ENCODE measurements at places on chromosomes 2 and 18. TPM values are rescaled to one million over a fixed set of nuclear protein-coding genes. Genes with fewer than 3 reads are reported as not detected.

The SERPINB8 gene
- 6.2 TPM for total RNA-seq

The SERPINB12 gene
- not detected for total RNA-seq

The TXNDC2 gene
- total RNA-seq: 0.26 TPM

The ADAM23 gene
- 2.7 TPM for total RNA-seq

The DNAH7 gene
- total RNA-seq: 0.50 TPM

The SAG gene
- not detected for total RNA-seq

The RAMP1 gene
- total RNA-seq: 287 TPM

The AFG3L2 gene
- 47.7 TPM for total RNA-seq

The FOXD4L1 gene
- 0.17 TPM for total RNA-seq

The GAREM2 gene
- total RNA-seq: 3.3 TPM

The IL37 gene
- total RNA-seq: not detected

DNA sequence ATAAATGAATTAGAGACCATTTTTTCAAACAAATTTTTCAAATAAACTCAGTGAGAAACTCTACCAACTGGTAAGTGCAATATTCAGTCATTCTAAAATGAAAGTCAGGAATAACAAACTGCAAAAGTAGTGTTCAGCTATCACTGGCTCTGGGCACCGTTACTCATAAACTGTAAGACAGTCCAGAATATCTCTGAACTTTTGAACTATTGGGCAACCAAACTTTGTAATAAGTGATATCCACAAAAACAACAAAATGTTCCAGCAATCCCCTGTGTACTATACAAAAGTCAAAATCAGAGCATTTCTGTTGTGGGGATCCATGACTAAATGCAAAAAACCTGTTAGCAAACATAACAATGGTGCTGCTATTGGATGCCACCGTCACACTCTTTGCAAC lies 56.3 kb downstream of the SLC25A12 start:
- H3K36me3 ChIP-seq: peaks cover 66% of the 10 kb centered on the region
- no peaks in the 10 kb centered on the region for H3K27me3 ChIP-seq
- no peak overlapping the region for H3K4me3 ChIP-seq
- no peak for DNase-seq
- H3K27ac ChIP-seq: no peak overlapping the region
- no peaks in the 10 kb centered on the region for H3K4me1 ChIP-seq

- H3K27ac ChIP-seq: no peak overlapping the region
- H3K4me1 ChIP-seq: no peaks in the 10 kb centered on the region
- no peak for DNase-seq
- no peaks in the 10 kb centered on the region for H3K36me3 ChIP-seq
Measured at GRCh38 chr2:160111951-160112798, 49.8 kb upstream of the PLA2R1 start.

DNA sequence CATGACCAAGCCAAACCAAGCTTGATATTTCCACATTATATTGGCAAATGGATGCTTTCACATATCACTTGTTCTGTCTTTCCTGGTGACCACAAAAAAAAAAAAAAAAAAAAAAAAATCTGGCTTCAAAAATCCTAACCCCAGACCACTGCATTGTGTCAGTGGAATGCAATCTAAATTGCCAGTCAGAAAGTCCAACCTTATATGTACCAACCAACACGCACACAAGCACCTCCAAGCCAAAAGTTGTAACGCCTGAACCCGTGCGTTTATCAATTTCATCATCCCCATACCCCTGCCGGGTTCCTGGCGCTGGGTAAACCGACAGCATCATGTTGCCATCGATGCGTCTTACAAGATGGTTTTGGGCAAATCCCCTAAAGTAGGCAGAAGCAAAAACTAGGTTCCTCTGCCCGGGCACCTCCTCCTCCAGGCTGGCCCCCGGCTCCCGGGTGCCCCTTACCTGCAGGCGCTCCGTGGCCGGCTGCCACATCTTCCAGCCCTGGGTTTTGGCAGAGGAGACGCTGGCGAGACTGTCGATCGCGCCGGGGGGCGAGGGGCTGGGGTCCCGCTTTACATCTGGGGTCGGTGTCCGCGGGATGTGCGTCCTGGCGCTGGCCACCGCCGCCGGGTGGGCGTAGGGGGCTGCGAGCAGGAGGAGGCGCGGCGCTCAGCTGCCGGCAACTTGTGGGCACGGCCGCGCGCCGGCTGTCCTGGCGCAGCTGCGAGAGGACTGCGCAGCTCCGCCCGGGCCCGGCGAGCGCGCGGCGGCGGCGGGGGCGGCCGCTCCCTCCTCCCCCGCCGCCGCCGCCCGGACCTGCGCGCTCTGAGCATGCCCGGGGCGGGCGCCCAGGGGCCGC lies at the start of gene PID1:
Gene PID1, minus strand, starts transcription at position 737 of the 860 bp plus-strand sequence. Its CDS starts 244 bp downstream, at position 493.
- peak within 1 kb of the TSS; percentile 65 for H3K4me3 ChIP-seq
- no peaks in the 10 kb centered on the region for H3K36me3 ChIP-seq
- no peak for DNase-seq
- no peaks in the 10 kb centered on the region for H3K27me3 ChIP-seq
- H3K4me1 ChIP-seq: peaks cover 17% of the 10 kb centered on the region

DNA sequence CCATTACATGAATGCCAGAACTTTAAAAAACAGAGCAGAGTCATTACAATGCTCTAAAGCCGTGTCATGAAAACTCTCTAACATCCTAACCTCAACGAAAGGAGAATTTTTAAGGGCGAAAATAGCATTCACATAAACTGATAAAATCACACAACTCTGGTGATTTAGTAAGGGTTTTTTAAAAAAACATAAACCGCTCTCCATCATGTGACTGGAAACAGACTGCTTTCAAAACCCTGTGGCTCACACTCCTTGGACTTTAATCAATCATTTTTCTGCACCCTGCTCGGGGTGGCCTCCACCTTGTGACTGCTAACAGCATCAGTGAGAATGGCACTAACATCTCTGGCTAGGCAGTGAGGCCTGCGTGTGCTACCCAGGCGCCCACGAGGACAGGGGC lies 12.1 kb downstream of the DOCK10 start:
- no peak overlapping the region for H3K27ac ChIP-seq
- no peak for DNase-seq
- H3K27me3 ChIP-seq: no peaks in the 10 kb centered on the region
- no peak overlapping the region for H3K4me3 ChIP-seq
- no peaks in the 10 kb centered on the region for H3K4me1 ChIP-seq

DNA sequence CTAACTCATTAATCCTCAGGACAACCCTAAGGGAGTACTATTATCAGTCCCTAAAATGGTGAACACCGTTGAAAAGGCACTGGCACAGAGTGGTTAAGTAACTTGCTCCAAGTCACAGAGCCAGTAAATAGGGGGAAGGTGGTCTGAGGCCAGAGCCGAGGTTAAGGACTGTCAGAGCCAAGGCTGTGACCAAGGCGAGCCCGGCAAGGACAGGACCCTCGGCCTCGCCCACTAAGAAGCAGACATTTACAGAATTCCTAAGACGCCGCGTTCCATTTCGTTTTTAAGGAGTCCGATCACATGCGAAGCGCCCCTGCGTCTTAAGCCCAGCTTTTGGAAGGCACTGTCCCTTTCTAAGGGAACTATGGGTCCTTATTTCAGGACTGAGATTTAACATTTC lies 1.1 kb downstream of the PDIA6 start:
- H3K27me3 ChIP-seq: no peaks in the 10 kb centered on the region
- peak overlapping the region; percentile 98 for H3K27ac ChIP-seq
- peak overlapping the region; percentile 84 for H3K4me3 ChIP-seq
- H3K36me3 ChIP-seq: no peaks in the 10 kb centered on the region

DNA sequence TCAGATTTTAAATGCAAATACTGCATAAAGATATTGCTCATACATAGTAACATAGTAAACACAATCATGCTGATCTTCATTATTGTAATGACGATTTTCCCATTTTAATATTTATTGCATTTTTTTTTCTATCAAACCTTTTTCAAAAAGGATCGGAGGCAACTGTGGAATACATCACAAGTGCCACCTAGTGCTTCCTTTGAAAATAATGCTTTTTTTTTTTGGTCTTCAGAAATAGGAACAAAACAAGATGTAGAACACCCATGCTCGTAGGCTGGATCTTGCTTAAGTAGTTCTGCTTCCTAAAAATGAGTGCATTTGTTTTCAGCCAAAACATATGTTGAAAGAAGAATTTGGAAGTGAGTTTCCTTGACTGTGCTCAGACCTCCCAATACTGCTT lies 35.7 kb upstream of the GPR155 start:
- DNase-seq: no peak
- no peaks in the 10 kb centered on the region for H3K36me3 ChIP-seq
- no peak overlapping the region for H3K4me3 ChIP-seq
- H3K27ac ChIP-seq: no peak overlapping the region

DNA sequence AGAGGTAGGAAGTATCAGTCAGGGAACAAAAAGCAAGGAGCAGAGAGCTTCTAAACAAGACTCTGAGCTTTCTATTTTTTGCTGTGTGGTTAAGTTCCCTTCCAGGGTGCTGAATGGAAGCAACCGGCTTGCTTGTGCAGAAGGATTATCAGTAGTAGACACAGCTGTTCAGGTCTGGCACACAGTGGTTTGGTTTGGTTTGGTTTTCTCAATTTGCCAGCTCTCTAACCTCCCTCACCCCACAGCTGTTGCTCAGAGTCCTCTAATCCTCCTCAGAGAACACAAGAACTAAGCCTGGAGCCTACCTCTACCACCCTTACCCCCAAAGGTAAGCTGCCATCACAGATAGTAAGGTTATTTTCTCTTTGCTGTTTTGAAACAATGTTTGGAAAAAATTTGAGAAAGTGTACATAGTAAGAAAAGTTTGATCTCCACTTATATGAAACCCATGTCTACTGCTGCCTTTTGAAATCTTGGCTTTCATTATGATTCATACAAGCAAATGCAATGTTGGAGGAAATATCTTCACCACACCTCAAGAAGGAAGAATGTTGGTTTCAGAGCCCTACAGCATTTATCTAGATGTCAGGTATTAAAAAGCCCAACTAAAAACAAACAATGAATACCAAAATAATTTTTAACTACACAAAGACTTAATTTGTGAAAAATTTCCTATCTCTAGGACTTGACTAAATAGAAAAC lies 255.3 kb downstream of the NR4A2 start:
- no peak overlapping the region for H3K27ac ChIP-seq
- H3K4me3 ChIP-seq: no peak overlapping the region
- DNase-seq: no peak
- no peaks in the 10 kb centered on the region for H3K36me3 ChIP-seq
- H3K4me1 ChIP-seq: no peaks in the 10 kb centered on the region

DNA sequence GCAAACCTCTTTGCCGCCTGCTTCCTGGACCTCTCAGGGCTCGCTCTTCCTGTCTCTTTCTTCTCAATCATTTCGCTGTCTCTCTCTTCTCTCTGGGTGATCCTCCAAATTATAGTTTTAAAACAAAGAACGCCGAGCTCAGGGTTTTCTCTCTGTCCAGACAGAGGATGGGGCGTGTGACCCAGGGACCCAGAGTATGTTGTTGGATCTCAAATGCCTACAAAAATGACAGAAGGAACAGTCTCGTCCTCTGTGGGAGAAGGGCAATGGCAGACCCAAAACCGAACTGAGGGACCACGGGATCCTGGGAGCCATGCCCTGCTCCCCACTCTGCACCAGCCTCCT lies 88.5 kb downstream of the EIPR1 start:
- no peak for DNase-seq
- H3K4me3 ChIP-seq: no peak overlapping the region
- no peaks in the 10 kb centered on the region for H3K36me3 ChIP-seq
- H3K27ac ChIP-seq: no peak overlapping the region
- H3K27me3 ChIP-seq: no peaks in the 10 kb centered on the region
- no peaks in the 10 kb centered on the region for H3K4me1 ChIP-seq

DNA sequence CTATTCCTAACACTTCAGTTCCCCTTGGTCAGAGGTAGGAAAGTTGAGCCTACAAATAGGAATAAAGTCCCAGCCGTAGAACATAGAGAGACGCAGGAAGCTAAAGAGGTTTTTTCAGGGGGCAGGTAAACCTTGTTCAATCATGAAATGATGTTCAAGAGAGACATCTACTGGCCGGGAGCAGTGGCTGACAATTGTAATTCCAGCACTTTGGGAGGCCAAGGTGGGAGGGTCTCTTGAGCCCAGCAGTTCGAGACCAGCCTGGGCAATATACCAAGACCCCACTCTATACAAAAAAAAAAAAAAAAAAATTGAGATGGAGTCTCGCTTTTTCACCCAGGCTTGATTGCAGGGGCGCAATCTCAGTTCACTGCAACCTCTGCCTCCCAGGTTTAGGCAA lies 66.7 kb upstream of the DNAJC10 start:
- DNase-seq: no peak
- H3K4me3 ChIP-seq: no peak overlapping the region
- H3K4me1 ChIP-seq: no peaks in the 10 kb centered on the region
- no peaks in the 10 kb centered on the region for H3K27me3 ChIP-seq
- no peaks in the 10 kb centered on the region for H3K36me3 ChIP-seq

- H3K27me3 ChIP-seq: no peaks in the 10 kb centered on the region
- H3K27ac ChIP-seq: peak overlapping the region; percentile 69
- DNase-seq: no peak
- H3K4me1 ChIP-seq: peaks cover 45% of the 10 kb centered on the region
- H3K4me3 ChIP-seq: no peak overlapping the region
Measured at GRCh38 chr2:23427976-23428375, 43.0 kb downstream of the KLHL29 start.

DNA sequence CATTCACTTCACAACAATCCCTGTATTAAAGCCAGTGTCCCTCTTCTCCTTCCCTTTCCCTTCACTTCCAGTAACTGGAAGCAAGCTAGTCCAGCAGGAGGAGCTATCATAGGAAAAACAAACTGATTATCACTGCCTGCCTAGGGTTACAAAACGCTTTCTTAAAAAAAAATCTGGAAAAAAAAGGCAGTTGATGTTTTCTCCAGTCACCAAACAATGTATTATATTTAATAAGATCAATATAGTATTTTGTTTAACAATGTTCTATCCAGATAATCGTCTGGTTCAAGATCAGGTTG lies 78.8 kb upstream of the ITGB6 start:
- no peak overlapping the region for H3K27ac ChIP-seq
- DNase-seq: no peak
- peaks cover 22% of the 10 kb centered on the region for H3K4me1 ChIP-seq
- no peak overlapping the region for H3K4me3 ChIP-seq
- H3K36me3 ChIP-seq: peaks cover 27% of the 10 kb centered on the region

DNA sequence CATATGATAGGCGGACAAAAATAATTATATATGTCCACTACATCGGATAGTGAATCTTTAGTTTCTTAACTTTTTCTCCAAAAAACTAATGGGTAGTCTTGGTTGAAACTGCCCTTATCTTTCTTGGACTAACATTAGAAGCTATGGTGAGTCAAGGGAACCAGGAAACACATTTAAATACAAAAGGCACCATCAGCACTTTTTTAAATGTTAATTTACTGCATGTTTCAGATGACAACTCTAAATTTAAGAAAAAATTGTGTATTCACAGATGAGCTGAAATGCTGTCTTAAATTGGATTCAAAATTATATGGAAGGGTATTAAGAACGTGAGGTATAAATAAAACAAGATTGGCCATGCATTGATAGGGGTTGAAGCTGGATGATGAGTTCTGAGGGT lies 75.6 kb upstream of the CERS6 start:
- H3K36me3 ChIP-seq: no peaks in the 10 kb centered on the region
- H3K27me3 ChIP-seq: no peaks in the 10 kb centered on the region
- no peak overlapping the region for H3K27ac ChIP-seq
- H3K4me3 ChIP-seq: no peak overlapping the region

Measured in esophagus muscularis mucosa (tissue), 4 donors.